ENCODE measurements at places on chromosomes 2 and 18.

DNA sequence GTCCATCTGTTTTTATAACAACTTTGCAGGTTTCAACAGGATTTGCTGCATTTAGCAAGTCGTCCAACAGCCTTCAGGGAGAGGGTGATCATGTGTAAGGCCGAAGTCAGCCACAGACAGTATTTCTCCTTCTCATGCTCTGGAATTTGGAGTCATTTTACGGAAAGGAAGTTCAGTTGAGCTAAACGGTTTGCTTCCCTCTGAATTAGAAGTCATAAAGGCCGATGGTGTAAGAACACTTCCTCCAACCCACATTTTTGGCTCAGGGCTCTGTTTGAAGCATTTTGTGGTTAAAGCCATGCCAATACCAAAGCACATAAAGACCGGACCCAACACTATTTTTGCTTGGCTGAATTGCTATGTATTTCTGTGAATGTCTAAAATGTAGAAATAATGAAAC, 129.5 kb downstream of the TMEM182 start:
- no peak for ATAC-seq

- no peak for ATAC-seq
Observed at GRCh38 chr2:181686576-181687185, 6.4 kb upstream of the NEUROD1 start.

DNA sequence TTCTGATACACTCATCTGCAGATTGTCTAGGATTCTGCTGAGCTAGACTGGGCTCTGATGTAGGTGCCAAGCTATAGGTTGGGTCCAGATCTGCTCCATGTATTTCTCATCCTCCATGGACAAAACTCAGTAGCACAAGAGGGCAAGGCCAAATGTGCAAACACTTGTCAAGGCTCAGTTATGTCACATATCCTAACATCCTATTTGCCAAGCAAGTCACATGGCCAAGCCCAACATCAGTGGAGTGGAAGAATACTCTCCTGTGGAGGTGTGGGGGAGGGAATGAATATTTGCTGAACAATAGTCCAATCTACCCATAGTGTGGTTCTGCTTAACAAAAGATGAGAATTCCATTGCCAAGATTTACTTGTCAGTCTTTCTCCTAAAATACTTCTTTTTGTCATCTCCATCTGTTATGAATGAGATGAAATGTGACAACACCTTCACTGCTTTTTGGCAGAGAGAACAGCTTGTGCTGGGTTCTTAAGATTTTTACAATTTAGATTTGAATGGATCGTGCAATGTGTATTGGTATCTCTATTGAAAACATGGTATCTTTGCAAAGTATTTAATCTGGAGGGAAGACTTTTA, 89.9 kb downstream of the OXER1 start:
- ATAC-seq = no peak

DNA sequence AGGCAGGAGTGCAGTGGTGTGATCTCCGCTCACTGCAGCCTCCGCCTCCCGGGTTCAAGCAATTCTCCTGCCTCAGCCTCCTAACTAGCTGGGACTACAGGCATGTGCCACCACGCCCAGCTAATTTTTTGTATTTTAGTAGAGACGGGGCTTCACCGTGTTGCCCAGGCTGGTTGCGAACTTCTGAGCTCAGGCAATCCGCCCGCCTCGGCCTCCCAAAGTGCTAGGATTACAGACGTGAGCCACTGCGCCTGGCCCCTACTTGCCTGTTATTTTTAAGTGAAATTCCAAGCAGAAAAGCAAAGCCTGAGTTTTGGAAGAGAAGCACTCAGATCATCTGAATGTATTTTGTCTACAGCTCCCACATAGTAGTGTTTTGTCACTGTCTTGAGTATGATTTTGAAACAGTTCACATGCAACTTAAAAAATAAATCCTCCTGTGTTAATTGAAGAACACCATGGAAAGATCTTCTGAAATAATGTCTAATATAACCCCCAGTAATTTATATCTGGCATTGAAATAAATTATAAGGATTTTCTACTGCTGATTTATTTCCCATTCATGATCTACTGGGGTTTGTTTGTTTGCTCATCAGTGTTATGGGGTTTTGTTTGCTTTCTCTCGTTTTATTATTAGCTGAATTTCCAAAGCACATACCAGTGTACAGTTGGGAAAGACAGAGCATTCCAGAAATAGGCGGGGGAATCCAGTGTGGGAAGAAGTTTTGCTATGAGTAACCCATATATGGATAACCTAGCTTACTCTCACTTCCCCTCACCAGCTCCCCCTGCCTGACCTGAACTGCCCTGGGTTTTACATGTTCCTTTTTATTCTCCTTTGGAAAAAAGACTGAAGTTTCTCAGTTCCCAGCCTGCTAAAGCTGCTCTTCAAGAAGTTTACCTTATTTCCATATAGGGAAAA, 80.1 kb upstream of the MAP3K20 start:
- peak; percentile 28 for ATAC-seq

DNA sequence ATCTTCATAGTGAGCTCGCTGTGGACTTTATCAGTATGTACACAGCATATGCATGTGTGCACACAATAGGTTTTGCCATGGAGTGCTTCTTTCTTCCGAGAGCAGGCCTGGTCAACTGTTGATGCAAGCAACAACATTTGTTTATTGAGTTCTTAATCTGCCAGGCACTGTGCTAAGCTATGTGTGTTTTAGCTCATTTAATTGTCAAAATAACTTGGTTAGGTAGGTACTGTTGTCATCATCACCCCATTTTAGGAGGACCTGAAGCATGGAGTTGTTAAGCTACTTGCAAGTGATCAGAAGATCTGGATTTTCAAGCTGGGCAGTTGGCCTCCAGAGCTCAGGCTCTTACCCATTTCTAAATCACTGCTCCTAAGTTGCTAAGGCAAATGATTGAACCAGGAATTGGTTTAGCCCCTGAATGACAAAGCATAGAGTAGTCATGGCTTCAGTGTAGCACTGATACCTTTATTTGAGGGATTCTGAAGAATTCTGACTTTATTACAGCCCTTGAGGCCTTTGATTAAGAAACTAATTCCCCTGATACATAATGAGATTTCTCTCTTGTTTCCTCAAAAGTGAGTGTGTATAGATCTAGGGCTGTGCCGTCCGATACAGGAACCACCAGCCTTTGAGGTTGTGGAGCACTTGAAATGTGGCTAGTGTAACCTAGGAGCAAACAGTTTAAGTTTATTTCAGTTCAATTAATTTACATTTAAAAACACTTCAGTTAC, 132.9 kb downstream of the FMNL2 start:
- ATAC-seq = peak; percentile 6

DNA sequence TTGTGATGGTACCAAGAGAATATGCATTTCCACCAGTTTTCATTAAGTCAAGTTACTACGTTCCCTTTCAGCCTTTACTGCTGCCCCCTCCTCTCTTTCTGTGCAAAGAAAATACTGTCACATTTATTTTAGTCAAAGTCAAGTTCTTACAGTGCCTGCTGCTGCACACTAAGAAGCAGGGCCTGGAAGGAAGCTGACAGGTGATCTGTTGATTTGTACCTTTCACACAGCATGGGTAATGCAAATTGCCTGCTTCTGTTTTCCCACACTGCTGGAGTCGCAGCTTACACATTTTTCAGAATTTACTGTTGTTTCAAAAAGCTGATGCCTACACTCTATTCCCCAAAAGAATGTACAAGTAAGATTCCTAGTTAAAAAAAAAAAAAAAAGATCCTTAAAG, 48.7 kb upstream of the CD226 start:
- no peak for ATAC-seq

DNA sequence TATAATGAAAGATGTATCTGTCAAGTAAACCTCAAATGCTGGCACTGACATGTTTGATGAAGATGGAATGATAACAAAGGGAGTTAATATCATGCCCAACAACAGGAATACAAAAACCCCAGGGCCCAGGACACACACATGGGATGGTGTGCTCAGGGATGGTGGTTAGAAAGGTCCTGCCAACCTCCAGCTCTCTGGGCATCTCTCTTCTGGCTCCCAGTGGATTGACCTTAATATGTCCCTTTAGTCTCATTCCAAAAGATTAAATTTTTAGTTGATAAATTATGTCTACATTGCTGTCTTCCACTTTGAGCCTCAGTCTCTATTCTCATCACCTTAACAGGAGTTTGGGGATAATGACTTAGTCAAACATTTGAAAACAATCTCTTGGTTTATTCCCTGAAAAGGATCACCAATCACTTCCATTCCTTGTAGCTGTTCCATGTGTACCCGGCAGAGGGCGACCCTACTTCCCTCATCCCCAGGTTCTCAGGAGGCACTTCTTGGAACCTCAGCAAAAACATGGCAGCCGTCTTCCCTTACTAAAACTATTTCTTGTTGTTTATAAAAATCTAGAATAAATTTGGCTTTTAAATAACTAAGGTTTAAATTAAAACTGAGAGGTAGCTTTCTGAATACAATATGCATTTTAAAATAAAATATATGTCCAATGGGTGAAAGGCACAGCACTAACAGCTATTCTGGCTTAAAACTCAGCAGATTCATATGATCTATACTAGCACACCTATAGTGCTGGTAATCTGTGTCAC, 29.6 kb downstream of the MCEE start:
- ATAC-seq = peak; percentile 85

- peak; percentile 93 for ATAC-seq
Observed at GRCh38 chr2:222290736-222291484, 7.9 kb downstream of the PAX3 start.

DNA sequence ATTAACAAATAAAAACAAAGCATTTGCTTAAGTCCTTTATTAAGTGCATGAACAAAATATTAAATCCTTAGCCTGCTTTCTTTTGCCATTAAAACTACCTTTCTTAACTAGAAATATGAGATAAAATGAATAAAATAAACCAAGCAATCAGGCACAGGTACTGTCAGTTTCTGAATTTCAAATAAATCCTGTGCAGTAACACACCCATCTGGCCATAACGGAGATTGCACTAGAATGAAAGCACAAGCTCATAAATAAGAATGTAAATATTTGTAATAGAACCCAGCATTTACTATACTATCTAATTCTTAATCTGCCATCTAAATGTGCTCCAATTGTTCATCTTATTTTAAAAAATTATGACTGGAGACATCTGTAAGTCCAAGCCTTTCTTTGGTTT, 31.9 kb downstream of the PRKRA start:
- no peak for ATAC-seq

GRCh38 chr18:58231930-58232329, 187.9 kb downstream of the NEDD4L start:
- ATAC-seq = no peak

- no peak for ATAC-seq
Observed at GRCh38 chr2:69589973-69590652, 53.4 kb downstream of the AAK1 start.

DNA sequence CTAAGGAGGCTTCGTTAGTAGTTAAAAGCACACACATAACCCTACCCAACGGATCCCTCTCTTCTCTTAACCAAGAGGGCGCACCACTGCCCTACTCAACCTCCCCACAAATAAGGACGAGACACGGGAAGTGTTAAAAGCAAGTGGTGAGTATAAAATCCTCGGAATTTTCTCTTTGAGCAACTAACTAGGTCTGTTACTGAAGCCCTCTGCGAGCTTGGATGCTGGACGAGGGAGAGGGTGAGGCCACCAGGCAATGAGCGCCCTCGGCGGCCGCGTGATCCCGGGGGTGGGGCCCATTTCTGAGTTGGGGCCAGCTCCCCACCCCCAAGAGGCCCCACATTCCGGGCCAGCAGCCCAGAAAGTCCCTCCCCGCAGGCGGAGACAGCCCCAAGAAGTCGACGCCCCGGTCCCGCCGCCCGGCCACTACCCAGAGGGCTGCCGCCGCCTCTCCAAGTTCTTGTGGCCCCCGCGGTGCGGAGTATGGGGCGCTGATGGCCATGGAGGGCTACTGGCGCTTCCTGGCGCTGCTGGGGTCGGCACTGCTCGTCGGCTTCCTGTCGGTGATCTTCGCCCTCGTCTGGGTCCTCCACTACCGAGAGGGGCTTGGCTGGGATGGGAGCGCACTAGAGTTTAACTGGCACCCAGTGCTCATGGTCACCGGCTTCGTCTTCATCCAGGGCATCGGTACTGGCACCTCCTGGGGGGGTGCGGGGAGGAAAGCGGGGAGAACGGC, at the start of gene CYBRD1:
CYBRD1 (plus strand) TSS at position 423 of the 736 bp plus-strand sequence; CDS start at position 495, 72 bp downstream.
- ATAC-seq = peak; percentile 65

DNA sequence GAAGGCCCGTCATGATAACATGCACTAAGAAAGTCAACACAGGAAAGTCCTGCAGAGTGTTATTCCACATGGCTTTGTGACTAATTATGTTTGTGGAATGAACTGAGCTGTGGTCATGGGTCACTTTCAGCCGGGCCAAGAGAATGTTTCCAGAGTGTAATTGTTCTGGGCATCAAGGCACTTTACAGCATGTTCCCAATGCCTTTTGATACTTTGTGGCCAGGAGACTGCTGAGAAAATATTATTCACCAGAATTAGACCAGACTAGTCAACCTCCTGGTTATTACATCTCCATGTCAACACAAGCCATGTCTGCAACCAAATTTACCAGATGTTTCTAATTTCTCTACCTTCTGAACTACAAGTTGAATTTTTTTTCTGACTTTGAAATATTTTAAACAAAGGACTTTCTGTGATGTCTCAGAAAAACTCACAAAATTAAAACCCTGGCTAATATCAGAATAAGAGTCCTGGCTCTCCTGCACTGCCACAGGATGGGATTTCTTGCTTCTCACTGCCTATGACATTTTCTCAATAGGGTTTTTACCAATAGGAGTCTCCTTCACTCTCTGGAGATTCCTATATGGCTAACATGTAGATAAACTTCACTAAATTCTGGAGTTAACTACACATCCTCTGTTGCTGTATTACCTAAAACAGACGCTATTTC, 90.6 kb upstream of the WDR75 start:
- peak; percentile 23 for ATAC-seq

DNA sequence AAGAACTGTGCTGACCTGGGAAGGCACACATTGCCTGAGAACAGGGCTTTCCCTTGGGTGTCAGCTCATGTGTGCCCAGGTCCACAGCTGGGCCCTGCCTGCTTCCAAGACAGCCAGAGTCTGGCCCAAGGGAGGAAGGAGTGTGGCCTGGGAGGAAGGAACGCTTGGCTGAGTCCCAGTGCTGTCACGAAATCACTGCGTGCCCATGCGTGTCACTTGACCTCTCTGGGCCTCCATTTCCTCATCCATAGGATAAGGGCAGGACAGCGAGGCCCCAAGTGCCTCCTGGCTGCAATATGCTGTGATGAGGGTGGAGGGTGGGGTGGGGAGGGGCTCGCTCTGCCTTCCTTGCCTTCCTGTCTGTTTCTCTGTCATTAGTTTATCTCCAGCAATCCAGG, 642 bp upstream of the KCNK3 start:
- peak; percentile 2 for ATAC-seq

DNA sequence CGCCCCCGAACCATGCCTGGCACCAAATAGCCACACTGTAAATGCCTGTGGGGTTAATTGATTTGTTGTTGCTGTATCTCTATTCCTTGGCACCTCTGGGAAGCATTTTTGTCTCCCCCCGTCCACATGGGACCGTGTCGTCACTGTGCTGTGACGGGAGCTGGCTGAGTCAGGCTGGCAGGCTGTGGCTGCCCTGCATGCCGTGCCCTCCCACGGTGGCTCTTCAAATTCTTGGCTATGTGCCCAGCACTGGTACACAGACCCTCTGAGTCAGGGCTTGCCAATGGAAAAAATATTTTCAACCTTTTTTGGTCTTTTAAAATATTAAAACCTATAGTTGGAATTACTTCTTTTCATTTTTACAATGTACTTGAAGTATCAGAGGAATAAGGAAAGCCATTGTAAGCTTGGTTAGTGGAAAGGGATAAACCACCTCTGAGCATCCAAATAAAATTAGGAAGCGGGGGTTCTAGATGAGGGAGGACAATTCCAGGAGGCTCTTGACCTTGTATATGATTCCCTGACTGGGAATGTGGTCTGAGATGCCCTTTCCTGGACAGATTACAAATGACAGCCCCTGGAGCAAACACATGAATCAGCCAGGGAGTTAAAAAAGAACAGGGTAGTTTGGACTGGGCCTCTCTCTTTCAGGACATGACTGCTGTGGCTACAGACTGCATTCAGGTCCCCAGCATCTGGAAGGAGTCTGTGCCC, 59.4 kb downstream of the DGKD start:
- ATAC-seq = peak; percentile 22

GRCh38 chr2:98454500-98455235, 10.0 kb downstream of the INPP4A start:
- no peak for ATAC-seq

Data from motor neuron (in vitro differentiated cells).